ENCODE measurements at places on chromosomes 2 and 18.
A peak's percentile ranks its signal among the peaks of the same experiment; 100 is the strongest.

DNA sequence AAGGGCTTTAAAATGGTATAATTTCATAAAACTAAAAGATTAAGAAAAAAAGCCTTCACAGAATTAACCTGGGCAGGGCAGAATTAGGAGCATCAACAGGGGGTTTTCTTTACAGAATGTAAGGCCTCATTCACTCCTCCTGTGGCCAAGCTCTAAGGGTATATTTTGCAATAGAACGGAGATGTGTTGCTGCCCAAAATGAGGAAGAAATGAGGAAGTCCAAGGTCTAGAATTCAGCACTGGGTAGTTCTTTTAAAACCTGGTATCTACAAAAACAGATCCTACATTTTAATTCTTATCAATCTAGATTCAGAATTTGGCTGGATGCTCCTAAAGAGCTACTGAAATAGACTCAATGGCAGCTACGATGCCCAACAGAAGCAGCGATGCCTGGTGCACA, 101.8 kb downstream of the AKAIN1 start:
- DNase-seq, result no peak

GRCh38 chr2:26054598-26055348, 20.9 kb downstream of the RAB10 start:
- DNase-seq, result no peak

DNA sequence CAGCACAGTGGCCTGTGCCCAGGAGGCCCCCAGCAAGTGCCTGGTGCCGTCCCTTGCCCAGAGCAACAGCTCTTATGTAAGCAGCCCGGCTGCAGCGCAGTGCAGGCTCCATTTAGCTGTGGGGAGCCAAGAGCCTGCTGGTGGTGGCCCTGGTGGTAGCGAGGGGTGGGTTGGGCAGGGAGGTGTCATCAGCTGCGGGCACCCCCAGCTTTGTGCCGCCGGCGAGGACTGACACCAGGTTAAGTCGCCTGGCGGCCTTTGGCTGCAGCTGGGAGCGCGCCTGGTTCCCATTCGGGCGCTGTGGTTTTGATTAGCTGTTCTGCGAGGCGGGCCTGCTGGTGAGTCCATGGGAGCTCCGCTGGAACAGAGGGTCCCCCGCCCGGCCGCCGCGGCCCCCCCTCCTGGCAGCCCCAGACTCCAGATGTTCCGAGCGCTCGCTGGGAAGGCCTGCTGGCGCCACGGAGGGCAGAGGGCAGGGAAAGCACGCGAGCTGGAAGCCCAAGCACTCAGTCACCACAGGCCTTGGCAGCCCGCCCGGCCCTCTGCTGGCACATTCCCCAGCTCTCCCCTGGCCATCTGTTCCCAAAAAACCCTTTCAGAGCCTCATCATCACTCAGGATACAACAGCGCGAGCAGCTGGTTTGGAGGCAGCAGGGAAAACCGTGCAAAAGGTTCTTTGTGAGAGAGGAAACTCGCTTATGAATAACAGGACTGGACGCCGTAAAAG, 18.4 kb downstream of the ATOH8 start:
- DNase-seq, result peak; percentile 55

- no peak for DNase-seq
Observed at GRCh38 chr2:7280790-7281189, 363.6 kb downstream of the RNF144A start.

- DNase-seq, result no peak
Observed at GRCh38 chr2:22788749-22789327, 596.1 kb upstream of the KLHL29 start.

DNA sequence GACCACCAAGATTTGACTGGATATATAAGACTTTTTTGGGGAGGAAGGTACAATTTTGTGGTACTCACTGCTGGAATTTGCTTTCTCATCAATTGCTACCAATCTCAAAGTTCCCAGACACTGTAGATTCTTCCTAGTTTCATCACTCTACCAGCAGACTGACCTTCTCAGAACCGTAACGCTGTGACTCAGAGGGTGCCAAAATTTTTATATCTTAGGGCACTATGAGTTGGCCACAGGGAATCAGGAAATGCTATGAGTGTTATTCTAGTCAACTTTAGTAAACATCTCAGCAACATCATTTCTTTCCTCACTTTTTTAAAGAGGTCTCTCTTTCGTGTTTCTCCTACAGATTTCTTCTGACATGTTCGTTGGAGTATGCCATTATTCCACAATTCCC, 499.0 kb downstream of the TMX3 start:
- no peak for DNase-seq

DNA sequence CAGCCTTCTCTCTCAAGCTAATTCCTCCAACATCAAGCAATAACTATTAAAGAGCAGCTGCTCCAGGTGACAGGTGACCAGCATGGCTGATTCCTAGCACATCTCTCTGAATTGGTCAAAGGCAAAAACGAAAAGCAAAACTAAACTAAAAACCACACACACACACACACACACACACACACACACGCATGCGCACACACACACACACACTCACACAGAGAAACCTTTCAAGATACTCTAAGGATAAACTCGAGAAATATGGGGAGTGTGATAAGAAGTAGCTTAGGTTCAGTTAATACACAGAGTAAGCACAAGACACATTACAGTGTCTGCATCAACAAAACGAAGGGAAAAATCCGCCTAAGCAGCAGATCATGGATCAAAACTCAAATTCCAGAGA, 74.5 kb upstream of the FZD7 start:
- DNase-seq, result no peak

DNA sequence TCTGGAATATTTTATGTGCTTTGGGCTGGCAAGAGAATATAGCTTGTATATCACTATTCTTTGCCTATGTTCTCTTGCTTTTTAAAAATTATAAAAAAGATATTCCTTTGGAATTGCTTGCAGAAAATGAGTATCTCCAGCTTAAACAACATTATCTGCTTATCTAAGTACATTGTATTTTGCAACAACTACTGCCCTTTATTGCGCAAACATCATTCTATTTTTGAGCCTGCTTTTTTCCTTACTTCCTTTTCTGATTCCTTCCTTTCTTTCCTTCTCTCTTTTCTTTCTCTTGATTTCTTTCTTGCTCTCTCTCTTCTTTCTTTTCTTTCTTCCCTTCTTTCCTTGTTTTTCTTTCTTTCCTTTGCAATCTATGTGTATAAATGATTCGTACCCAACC, 74.0 kb downstream of the UNC80 start:
- DNase-seq, result no peak

GRCh38 chr18:75480487-75480886, 53.0 kb upstream of the SMIM21 start:
- no peak for DNase-seq

DNA sequence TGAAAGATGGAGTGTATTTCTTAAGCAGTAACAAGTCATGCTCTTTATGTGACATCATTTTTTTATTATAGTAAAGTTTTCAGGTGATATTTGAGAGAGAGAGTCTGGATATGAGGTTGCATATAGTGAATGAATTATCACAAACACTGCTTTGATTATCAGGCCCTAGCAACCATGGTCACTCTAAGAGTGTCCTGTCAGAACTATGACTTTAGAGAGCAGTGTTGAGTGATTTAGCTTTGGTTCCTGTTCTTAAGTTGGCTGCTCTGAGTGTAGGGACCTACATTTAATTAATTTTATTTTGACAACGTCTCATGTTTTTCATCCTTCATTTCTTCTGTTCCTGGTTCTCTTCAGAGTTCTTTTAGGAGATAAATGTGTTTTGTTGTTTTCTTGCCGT, 275.5 kb downstream of the KCNJ3 start:
- DNase-seq, result no peak

- no peak for DNase-seq
Observed at GRCh38 chr2:200003444-200003843, 48.1 kb downstream of the MAIP1 start.

- no peak for DNase-seq
Observed at GRCh38 chr2:53210538-53210937, 557.1 kb upstream of the CHAC2 start.

DNA sequence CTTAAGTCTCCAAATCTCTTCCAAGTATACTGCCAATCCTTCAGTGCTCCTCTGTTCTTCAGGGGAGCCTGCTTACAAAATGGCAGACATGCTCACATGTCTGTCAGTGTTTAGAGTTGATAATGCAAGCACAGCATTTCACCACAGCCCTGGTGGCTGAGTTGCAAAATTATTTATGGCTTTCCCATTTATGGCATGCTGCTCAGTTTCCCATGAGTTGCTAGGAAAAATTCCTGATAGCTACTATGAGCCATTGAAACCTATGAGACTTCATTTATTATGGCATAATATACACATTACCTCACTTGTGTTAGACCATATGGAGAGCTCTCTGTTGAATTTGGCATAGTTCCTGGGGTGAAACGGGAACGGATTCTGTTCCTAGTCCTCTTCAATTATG, 448.7 kb upstream of the TCF4 start:
- no peak for DNase-seq

DNA sequence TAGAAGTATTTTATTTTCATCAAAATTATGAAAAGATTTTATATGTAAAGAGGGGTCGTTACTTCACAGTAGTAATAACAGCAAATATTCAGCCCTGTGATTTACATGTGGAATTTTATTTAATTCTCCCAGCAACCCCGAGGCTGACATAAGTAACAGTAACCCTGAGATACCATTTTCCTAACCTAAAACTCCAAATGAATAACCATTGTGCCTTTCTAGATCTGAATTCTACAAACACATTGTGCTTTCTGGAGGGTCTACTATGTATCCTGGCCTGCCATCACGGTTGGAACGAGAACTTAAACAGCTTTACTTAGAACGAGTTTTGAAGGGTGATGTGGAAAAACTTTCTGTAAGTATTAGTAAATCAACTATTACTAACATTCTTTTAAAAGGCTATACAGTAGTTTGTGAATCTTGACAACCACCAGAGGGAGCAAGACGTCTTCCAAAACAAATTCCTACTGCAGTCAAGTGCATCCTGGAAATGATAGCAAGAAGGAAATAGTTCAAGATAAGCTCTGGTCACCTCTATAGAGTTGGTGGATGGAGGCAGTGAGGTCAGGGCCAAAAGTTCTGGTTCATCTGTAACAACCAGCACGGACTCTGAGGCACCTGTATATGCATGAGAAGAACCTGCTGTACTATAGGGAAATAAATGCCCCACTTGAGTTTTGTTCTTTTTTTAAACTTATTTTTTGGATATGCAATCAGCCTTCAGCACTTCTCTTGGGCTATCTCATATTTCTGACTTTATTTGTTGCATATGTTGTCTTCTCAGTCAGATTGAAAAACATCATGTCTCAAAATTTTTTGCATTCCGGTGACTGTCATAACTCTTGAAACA, 37.4 kb downstream of the ACTR2 start:
- no peak for DNase-seq

DNA sequence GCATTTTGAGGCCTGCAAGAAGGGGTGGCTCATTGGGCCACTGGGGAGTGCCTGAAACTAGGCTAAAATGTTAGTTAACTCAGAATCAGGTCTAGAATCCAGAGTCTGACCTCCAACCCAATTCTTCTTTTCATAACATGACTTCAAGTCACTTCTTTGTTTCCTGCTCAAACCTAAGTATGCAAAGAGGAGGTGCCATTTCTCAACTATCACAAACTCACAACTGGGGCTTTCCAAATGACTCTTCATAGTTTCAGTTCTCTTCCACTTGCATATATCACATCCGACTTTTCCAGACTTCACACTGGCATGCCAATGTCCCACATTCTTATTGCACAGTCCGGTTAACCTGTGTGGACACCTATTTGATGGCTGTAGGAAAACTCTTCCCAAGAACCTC, 211.6 kb downstream of the TCF4 start:
- DNase-seq, result no peak

- no peak for DNase-seq
Observed at GRCh38 chr18:79515331-79515730, 119.6 kb downstream of the NFATC1 start.

- no peak for DNase-seq
Observed at GRCh38 chr2:241861264-241861663, 2.6 kb upstream of the PDCD1 start.

DNA sequence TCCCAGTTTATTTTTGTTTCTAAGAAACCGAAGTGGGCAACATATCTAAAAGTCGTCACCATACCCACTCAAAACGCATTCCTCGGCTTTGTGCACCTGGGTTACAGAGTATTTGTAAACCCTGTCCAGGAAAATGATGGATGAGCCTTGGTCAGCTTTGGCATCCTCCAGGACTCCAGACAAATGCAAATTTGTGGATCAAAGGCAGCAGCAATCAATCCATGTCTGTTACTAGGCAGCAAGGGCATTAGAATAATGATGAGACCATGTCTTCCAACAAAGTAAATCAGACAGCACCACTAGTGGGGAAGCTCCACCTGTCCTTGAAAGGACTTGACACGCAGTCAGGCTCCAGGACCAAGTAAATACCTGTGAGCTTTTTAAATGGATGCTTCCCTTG, 672.6 kb upstream of the GYPC start:
- no peak for DNase-seq

- DNase-seq, result no peak
Observed at GRCh38 chr2:225122583-225123486, 80.6 kb upstream of the DOCK10 start.

GRCh38 chr2:238875101-238875470, 27.2 kb downstream of the TWIST2 start:
- DNase-seq, result no peak

- peak; percentile 3 for DNase-seq
Observed at GRCh38 chr18:44579028-44579702, 101.5 kb upstream of the SETBP1 start.

GRCh38 chr2:154724194-154724797, 25.8 kb downstream of the KCNJ3 start:
- DNase-seq, result no peak

DNA sequence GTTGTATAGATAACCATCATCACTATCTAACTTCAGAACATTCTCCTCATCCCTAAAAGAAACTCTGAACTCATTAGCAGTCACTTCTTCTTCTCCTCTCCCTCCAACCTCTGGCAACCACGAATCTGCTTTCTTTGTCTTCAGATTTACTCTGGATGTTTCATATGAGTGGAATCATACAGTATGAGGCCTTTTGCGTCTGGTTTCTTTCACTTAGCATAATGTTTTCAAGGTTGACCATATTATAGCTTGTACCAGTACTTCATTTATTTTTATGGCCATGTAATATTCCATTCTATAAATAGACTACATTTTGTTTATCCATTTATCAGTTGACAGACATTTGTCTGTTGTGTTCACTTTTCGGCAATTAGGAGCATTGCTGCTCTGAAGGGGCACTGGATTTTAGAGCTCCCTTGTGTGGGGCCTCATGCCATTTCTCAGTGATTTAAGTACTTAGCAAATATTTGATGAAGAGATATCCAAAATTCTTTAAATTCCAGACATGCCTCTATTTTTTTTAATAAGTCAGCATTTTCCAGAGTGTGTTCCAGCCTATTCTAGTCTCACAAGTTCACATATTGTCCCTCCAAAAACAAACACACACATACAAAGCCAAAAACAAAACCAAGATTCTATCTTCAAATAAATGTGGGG, 22.5 kb upstream of the MAP3K20 start:
- DNase-seq, result no peak

GRCh38 chr2:173955004-173955403, 10.2 kb downstream of the SP3 start:
- peak; percentile 59 for DNase-seq
